ENCODE measurements at places on chromosomes 12 and 14. TPM values are rescaled to one million over a fixed set of nuclear protein-coding genes. Genes with fewer than 3 reads are reported as not detected.

DNA sequence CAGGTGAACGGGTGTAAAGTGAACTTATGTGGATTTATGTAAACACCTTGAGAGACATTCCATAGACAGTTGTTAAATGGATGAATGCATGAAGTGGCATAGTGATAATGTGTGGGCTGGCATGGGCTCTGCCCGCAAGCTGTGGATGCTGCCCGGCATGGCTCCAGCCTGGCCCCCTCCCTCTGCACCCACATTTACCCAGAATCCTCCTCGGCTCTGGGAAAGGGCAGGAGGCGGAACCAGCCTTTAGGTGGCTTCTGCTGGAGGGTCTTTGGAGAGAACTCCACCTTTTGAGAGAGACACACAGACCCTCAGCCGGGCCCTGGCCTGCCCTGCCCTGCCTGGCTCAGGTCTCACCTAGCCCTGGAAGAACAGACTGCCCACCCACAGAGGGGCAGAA lies 18.7 kb downstream of the RASAL1 start:
- no peak for DNase-seq

The COL2A1 gene
- 16.9 TPM for polyA plus RNA-seq

DNA sequence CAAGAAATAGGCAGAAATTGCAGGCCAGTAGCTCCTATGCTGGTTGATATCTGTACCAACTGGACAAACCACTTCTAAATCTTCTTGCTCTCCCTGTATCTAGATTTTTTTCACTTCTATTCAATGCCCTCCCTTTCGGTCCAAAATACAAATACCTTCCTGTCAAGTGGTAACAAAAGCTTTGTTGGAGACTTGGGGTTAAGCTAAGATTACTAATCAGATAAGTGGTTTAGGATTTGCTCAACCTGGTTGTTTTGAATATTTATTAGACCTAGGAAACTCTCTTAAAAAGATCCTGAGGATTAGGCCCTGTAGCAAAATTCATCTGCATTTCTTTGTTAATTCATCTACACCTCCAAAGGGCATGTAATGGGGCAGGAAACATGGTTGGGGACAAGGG lies 410.1 kb downstream of the NAV3 start:
- DNase-seq: no peak

The C1R gene
- 80.9 TPM for polyA plus RNA-seq

The SLC16A7 gene
- polyA plus RNA-seq: 3.7 TPM

DNA sequence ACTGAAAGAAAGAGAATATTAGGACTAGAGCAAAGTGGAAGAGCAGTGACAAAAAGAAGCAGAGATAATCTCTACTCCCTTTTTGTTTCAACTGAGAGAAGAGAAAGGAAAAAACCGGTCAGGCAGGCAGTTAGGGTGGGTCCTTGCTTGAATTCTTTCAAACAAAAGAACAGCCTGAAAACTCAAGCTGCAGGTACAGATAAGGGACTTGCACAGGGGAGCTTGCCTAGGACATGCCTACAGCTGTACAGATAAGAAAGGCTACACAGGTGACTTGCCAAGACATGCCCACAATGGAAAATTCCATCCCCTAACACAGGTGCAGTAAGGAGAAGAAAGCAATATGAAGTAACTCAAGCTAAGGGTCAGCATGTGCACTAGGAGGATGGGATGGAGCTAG lies 532.2 kb upstream of the MIS18BP1 start:
- DNase-seq: no peak

The GPR162 gene
- 16.8 TPM for polyA plus RNA-seq

The KRT79 gene
- not detected for polyA plus RNA-seq

- no peak for DNase-seq
These were observed 114.4 kb upstream of the OVCH1 start for GRCh38 chr12:29611906-29612305.

The PGAM5 gene
- 20.7 TPM for polyA plus RNA-seq

The GLIPR1L2 gene
- 1.8 TPM for polyA plus RNA-seq

The LMO3 gene
- polyA plus RNA-seq: 0.95 TPM

DNA sequence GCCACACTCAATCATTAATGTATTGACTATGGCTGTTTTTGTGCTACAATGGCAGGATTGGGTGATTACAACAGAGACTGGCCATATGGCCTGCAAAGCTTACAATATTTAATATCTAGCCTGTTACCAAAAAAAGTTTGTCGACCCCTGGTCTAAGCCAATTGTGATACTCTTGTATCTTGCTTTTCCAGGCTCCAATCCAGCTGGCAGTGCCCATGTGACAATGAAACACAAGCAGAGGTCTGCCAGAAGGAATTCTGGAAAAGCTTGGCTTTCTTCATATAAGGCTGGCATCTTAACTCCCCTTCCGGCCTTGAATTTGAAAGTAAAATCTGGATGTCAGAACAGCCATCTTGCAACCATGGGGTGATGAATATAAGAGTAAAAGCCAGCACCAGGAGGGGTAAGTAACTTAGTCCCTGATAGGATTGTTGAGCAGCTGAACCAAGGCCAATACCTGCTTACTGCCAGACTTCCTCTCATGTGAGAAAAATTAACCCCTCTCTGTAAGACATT lies 458.7 kb downstream of the TMTC2 start:
- DNase-seq: no peak

The KLHL33 gene
- 1.1 TPM for polyA plus RNA-seq

DNA sequence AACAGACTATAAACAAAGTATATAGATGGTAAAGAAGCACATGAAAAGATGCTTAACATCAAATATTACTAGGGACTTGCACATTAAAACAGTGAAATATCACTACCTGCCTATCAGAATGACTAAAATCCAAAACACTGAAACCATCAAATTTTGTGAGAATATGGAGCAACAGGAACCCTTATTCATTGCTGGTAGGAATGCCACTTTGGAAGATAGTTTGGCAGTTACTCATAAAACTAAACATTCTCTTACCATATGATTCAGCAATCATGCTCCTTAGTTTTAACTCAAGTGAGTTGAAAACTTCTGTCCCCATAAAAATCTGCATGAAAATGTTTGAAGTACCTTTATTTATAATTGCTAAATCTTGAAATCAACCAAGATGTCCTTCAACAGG lies 297.6 kb downstream of the DAD1 start:
- no peak for DNase-seq

GRCh38 chr12:127169321-127170181 lies 1097.4 kb upstream of the TMEM132C start:
- no peak for DNase-seq

The NRL gene
- 1.8 TPM for polyA plus RNA-seq

The AQP6 gene
- polyA plus RNA-seq: 0.14 TPM

- DNase-seq: no peak
These were observed 15.3 kb downstream of the NKX2-1 start for GRCh38 chr14:36504771-36505175.

- DNase-seq: no peak
These were observed 5.6 kb upstream of the ASCL1 start for GRCh38 chr12:102951841-102952240.

DNA sequence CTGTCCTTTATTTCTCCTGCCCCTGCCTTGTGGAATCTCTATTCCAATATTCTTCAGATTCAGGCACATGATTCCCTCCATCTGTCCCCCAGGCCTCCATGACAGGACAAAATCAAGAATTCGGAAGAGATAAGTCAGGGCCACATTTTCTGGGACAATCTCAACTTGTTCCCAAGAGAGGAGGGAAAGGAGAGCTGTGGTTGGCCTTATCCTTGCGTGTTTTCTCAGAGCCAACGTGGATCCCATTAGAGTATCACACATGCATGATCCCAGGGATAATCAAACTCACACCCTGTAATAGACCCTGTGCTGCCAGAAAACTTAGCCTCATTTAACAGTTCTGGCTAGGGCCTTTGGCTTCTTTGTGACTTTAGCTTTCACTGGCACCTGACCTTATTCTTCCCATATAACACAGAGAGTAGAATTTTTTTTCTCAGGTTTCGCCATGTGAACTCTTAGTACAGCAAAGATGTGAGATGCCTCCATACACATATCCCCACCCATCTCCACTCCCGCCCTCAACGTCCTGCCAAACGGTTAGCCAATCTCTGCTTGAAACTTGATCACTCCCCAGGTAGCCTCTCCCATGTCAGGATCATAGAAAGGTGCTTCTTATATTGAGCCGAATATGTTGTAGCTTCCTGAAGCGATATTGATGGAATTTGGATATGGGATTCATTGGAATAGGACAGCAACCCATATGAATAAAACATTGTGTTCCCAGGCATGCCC lies 6.7 kb upstream of the KRT1 start:
- no peak for DNase-seq

DNA sequence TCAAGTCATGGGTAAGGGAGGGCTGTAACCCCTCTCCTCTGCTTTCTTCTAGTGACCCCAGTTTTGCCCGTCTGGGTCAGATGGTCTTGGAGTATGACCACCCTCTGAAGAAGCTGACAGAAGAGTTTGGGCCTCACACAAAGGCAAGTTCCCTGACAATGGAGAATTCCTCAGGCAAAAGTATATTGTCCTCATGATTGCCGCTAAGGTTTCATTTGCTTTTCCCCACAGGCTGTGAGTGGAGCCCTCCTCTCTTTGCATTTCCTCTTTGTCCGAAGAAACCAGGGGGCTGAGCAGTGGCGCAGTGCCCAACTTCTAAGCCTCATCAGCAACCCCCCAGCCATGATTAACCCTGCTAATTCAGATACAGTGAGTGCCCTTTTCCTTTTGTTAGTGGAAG lies 12.1 kb downstream of the NCKAP1L start:
- no peak for DNase-seq

DNA sequence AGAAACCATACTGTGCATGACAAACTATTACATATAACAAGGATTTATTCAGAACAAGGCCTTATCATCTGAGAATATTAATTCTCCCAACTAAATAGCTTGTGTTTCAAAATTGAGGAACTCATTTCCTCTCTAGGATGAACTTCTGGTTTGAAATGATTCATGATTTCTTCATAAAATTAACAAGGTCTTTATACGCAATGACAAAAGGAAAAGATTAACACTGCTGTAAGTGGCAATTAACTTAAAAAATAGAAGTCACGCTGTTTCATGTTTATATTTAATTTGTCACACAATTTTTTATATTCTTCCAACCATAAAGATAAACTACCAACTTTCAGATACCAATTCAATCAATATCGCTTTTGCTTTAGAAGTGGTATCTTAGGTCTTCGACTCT lies 80.8 kb downstream of the GRIP1 start:
- DNase-seq: no peak

- DNase-seq: no peak
These were observed 7.6 kb downstream of the VPS37B start for GRCh38 chr12:122888232-122888752.

DNA sequence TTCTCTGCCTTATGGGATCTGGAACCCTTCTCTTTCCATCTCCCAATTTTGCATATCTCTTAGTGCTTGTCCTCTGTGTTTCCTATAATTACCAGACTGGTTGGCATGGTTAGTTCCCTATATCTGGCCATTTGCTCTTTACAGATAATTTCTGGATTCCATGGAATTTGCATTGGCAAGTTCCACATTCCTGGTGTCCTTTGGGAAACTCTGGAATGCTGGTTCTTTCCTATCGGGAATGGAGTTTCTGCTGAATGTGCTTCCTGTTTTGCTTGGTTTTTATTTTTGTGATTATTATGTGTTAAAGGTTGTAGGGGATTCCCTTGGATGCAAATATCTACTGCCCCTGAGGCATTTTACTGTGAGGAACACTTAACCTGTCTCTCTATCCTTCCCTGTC lies 193.0 kb upstream of the BTG1 start:
- no peak for DNase-seq

- DNase-seq: no peak
These were observed 9.0 kb downstream of the PUS1 start for GRCh38 chr12:131938082-131938481.

The COQ5 gene
- 44.8 TPM for polyA plus RNA-seq

GRCh38 chr12:50925342-50925651 lies 27.0 kb upstream of the HIGD1C start:
- no peak for DNase-seq

The PPFIBP1 gene
- polyA plus RNA-seq: 28.1 TPM

GRCh38 chr12:120853188-120853587 lies 51.0 kb downstream of the SPPL3 start:
- no peak for DNase-seq

- DNase-seq: peak; percentile 71
These were observed at the start of gene PAX9 for GRCh38 chr14:36661506-36662257. TSS of gene PAX9 (plus strand) at chr14:36661860. CDS start at chr14:36662090, 230 bp downstream.

- DNase-seq: no peak
These were observed 16.8 kb upstream of the ITPK1 start for GRCh38 chr14:93132472-93133065.

GRCh38 chr12:113315358-113315757 lies 19.6 kb downstream of the SLC8B1 start:
- no peak for DNase-seq

The CBLN3 gene
- 2.4 TPM for polyA plus RNA-seq

GRCh38 chr12:114998118-114998749 lies 314.3 kb upstream of the TBX3 start:
- DNase-seq: no peak

The VRTN gene
- polyA plus RNA-seq: 0.05 TPM

The AP5M1 gene
- polyA plus RNA-seq: 34.1 TPM

DNA sequence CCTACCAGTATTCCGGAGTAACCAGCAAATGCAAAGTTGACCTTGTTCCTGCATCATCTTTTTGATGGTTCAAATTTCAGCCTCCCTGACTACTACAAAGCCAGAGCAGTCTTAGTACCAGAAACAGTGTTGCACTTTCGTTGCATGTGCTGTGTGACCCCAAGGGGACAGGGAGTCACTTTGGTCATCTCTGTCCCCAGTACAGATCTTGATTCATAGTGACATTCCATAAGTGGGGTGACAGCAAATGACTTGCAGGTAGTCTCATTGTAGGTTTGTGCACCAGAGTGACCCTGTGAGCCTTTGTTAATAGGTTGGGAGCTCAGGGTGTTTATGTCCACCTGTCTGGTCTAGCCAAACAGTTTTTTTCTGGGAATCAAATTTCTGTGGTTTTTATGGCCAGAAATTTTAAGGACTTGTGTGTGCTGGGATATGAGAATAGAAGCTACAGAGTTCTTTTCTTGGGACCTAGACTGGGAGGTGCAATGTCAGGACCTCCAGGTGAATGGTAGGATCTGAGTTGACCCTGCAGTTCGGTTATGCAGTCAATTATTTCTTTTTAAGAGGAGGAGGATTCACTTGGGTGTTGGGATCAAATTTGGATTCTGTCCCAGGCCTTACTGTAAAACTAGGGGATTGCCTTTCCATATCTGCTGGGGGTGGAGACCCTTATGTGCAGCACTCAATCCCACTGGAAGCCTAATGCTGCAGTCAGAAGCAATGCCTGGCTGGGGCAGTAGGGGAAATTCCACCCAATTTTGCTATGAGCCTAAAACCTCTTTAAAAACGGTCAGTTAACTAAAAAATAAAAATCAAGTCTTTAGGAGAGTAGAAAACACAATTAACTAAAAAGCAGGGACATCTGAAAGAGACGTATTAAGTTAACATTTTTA lies 10.1 kb downstream of the EIF5 start:
- DNase-seq: no peak

DNA sequence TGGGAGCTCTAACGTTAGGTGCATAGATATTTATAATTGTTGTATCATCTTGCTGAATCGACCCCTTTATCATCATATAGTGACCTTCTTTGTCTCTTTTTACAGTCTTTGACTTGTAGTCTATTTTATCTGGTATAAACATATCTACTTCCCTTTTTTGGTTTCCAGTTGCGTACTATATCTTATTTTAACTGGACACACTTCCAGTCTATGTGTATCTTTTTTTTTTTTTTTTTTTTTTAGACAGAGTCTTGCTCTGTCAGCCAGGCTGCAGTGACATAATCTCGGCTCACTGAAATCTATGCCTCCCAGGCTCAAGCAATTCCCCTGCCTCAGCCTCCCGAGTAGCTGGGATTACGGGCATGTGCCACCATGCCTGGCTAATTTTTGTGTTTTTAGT lies 41.9 kb upstream of the ZFP36L1 start:
- DNase-seq: no peak

The SAMD15 gene
- 0.22 TPM for polyA plus RNA-seq

Measured in forelimb muscle (tissue), 1 donor.